ENCODE measurements at places on chromosomes 2 and 18.

DNA sequence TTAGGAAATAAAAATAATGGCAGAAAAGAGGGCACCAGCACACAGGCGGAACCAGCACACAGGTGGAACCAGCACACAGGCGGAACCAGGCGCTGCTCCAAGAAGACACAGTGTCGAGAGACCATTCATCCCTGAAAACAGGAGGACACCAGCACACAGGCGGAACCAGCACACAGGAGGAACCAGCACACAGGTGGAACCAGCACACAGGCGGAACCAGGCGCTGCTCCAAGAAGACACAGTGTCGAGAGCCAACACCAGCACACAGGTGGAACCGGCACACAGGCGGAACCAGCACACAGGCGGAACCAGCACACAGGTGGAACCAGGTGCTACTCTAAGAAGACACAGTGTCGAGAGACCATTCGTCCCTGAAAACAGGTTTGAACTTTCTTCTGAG lies 115.5 kb upstream of the TMEM18 start:
- no peak for DNase-seq

DNA sequence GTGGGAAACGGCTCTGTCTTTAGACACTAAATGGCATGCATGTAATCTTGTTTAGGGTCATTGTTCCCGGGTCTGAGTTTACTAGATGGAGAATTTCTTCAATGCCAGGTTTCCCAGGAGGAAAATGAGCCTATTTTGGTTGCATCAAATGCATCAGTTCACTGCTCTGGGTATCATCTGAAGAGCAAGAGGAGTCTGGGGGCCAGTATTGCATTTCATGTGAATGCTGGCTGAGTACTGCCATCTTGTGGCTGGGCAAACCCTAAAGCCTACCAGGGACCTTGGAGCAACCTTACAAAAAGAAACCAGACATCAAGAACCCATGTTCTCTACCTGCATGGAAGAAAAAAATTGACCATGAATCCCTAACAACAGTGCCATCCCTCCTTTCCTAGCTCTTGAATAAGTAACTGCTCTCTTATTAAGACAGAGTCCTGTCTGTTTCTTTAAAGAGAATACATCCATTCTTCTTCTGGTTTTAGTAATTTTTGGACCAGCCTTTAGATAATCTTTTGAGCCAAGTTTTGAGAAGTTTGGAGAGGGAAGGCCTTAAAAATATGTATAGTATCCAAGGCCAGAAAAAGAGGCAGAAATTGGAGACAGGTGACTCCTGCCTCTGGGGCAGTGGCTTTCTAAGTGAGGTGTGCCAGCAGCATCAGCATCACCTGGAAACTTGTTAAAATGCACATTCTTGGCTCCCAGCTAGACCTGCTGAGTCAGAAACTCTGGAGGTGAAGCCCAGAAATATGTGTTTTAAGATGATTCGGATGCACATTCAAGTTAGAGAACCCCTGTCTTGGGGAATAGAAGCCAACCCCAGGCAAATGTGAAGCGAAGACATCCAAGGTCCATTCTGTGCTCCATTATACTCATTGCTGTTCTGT lies 261.0 kb upstream of the CXCR4 start:
- no peak for DNase-seq

GRCh38 chr2:39779341-39779851 lies 338 bp upstream of the THUMPD2 start:
- DNase-seq: no peak

DNA sequence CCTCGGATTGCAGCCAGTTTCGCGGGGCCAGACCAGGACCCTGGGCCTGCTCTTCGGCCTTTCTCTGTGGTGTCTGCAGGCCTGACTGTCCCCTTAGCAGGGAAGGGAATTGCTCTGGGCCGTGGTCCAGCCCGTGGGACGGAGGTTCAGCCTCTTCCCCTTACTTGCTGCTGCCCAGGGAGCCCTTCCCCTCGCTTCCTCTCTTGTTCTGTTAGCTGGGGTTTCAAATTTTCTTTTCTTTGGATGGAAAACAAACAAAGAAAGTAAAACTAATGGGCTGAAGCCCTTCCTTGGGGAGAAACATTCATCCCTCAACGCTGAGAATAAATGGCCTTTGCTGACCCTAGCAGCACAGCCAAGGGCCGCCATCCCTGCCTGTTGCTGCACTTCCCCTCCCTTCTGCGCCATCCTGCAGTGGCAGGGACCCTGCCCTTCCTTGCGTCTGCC lies 52.4 kb downstream of the ASAP2 start:
- no peak for DNase-seq

DNA sequence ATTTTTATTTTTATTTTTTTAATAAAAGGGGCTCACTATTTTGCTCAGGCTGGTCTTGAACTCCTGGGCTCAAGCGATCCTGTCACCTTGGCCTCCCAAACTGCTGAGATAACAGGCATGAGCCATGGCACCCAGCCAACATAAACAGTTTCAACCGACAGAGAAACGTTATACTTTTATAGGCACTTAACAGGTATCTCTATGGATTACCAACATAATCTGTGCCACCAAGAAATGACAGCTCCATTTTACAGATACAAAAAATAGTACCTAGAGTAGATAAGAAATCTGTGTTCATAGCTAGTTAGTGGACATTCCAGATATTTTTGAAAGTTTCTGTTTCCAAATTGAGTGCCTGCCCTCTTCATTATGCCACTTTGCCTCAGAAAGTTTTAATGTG lies 1316.7 kb downstream of the LRP1B start:
- DNase-seq: no peak

GRCh38 chr2:21643180-21643579 lies 519.4 kb downstream of the TDRD15 start:
- DNase-seq: no peak

DNA sequence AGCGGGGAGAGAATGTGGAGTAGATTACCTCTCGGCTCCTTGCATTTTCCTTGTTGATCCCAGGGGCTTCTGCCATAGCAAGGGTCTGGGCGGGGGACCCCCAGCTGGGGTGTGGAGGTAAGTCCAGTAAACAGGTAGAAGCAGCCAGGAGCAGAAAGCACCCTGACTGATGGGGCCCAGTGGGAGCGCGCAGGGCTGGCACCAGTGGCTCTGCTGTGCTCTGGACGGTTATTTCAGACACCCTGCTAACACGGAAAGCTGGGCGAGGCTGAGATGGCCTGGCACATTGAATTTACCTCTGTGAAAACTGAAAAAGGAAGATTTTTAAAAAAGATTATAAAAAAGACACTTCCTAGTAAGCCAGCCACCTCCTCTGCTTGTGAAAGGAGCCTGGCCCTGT lies 109.6 kb upstream of the STPG4 start:
- DNase-seq: no peak

GRCh38 chr2:163719331-163719730 lies 16.5 kb downstream of the FIGN start:
- DNase-seq: no peak

Data from left lobe of liver (tissue), 2 donors.